NCI-H187 treated with DMSO at 0.1 percent for 48 hours (cell line): ENCODE measurements at places on chromosomes 3 and 15.

GRCh38 chr15:64645995-64646394 lies 129.4 kb downstream of the RBPMS2 start:
- DNase-seq = no peak

DNA sequence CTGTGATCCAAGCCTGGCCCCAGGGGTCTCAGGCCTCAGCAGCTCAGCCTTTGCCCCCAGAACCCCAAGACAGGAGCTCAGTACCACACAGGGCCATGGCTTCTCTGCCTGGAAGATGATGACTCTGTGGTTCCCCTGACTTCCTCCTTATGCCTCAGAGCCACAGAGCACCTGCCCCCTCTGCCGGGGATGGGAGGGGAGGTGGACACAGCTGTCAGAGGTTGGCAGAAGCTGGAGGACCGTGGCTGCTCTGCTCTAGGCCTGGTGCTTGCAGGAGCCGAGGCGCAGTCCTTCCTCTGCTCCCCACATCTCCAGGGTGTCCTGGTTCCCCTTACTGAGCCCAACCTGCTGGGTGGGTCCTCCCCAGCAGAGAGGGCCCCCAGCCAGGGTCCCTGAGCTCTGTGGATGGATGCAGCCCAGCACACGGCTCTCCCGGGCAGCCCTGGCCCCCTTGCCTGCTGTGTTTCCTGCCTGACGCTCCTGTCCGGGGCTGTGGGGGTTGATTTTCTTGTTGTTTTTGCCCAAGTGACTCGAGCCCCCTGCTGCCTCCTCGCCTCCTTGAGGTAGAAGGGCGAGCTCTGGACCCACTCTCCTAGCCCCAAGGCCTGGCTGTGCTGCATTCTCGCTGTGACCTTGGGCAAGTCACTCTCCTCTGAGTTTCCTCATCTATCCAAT lies 36.6 kb downstream of the PSTPIP1 start:
- DNase-seq = no peak

DNA sequence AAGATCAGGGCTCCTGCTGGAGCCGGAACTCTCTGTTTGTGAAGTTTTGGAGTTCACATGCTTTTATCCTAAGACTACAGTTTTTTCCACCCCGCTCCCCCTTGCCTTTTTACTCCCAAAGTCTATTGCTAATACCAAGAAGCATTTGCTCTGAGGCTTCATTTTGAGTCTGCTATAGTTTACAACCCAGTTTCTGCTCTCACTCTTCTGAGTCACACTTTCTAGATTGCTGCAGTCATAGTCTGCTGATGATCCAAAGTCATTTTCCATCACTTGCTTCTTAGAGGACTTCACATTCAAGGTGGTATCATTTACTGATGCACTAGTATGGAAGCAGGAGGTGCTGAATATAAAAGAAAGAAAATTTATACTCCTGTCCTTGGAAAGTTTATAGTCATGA lies 937.4 kb downstream of the IGSF11 start:
- DNase-seq = no peak

DNA sequence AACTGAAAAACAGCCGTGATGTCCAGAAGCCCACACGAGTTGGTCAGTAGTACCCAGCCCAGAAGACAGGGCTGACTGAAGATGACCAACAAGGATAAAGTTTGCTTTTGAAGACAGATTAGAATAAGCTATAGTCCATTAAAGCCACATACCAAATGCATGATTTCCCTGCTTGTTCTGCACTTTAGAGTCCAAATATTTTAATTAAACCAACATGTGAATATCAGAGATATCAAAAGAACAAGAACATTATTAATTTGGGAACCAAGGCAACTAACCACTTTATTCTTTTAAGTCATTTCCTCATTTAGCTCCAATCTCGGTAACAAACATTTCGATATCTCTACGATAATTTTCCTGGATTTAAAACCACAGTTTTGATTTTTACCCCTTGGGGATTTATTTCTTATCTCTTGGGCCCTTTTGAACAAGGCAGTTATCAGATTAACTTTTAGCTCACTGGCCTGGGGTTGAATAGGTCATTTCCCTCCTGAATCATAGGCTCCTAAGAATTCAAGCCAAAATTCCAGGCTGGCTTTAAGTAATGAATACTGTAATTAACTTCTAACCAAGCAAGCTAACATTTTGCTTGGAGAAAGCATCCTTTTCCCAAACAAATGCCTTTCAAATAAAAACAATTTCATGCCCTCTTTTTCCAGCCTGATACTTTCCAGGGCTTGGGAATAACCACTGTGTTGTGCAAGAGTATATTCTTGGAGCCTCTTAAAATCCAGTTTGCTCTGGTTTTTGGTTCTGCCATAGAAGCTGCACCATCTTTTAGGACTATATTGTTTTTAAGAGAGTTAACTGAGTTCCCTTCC lies 102.9 kb upstream of the NR2E3 start:
- DNase-seq = no peak

DNA sequence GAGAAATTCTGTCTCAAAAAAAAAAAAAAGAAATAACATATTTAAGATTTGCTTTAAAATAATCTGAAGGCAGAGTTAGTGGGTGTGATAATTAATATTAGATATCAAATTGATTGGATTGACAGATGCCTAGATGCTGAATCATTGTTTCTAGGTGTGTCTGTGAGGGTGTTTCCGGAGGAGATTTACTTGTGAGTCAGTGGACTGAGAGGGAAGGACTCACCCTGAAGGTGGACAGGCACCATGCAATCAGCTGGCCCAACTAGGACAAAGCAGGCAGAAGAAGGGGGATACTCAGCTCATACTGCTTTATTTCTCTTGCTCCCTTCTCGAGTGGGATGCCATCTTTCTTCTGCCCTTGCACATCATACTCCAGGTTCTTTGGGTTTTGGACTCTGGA lies 16.7 kb upstream of the RPL24 start:
- DNase-seq = no peak

DNA sequence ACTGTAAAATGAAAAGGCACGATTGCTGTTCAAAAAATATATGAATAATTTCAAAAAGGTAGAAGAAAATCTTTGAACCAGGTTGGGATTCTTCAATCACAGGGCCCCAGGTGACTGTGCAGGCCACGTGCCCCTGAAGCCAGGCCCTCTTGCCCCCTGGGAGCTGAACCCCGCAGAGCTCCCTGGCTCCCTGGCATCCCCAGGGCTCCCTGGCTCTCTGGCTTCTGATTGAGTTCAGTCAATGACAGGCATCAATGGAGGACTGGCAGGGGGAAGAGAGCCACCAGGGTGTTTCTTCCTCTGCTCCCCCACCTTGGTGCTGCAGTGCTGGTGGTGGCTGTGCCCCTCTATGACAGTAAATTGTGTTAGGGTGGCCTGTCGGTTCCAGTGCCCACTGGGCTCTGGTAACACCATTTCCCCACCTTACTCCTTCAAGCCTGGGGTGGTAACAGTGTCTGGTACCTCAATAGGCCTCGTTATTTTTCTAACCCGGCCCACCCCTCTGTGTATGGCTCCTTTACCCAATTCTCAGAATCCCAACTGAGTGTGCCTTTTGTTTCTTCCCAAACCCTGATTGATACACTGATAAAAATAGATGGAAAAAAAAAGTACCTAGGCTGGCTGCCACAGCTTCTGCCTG lies 62.6 kb downstream of the STARD5 start:
- no peak for DNase-seq

DNA sequence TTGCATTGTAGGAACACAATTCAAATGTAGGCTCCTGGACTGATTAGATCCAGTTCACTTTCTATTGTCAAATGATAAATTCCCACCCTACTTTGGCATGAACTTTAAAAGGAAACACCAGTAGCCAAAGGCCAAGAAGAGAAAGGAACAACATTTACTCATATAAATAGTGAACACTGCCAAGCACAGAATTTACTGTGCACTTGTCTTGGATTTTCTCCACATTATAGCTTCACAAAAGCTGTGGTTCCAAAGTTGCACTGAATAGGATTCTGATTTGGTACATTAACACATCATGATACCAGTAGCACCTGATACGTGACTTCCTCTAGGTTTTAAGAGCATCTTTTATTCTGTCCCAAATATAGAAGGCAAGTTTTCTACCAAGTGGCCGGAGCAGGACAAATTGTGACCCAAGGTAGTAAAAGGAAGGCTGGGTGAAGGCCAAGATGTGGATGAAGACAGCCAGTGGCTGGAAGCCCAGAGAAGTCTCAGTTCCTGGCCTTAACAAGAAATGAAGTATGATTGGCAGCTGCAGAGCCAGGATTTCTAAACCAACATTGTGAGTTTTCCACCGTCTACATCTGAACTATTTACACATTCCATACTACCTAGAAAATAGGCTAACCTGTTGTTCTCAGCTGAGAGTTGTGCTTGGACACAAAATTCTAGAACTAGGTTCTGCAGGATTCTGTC lies 206.7 kb downstream of the THRB start:
- no peak for DNase-seq

DNA sequence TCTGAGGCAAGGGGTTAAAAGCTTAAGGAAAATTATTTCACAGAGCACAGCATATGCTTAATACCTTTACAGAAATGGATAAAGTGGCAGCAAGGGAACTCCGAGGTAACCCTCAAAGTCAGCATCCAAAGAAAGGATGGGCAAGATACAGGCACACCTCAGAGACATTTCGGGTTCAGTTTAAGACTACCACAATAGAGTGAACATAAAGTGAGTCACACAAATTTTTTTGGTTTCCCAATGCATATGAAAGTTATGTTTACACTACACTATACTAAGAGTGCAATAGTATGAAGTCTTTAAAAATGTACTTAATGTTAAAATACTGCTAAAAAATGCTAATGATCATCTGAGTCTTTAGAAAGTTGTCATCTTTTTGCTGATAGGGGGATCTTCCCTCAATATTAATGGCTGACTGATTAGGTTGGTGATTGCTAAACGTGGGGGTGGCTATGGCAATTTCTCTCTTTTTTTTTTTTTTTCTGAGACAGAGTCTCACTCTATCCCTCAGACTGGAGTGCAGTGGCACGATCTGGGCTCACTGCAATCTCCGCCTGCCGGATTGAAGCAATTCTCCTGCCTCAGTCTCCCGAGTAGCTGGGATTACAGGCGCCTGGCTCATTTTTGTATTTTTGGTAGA lies 10.0 kb downstream of the UBR1 start:
- DNase-seq = no peak

GRCh38 chr3:114092151-114093015 lies 35.8 kb downstream of the QTRT2 start:
- no peak for DNase-seq

DNA sequence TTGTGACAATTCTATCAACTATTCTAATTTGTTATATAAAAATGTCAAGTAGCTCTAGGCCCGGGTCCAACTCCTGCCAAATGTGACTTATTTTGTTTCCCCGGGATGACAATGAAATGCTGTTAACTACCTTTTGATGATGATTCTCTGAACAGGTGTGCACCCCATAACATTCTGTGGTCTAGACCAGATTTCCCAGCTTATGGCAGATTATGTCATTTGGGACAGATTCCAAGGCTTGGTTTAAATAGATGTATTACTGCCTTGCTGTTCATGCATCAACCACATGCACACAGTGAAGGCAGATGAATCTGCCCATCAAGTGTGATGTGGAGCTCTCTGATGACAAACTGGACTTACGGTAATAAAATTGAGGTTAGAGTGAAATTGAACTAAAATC lies 150.5 kb downstream of the MECOM start:
- no peak for DNase-seq

DNA sequence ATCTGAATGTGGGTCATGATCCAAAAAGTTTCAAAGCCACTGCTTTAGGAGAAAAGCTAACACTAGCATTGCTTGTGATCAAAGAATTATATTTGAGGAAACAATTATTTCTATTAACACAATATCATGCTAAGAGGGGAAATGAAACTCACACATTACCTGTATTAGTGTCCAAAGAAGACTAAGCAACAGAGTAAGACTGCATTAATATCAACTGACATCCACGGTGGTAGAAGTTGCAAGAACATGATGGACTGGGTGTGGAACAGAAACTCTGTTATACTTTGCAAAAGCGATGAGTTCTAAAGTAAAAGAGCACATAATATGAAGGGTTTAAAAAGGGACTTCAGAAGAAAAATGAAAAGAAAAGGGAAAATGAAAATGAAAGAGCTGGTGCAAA lies 648.3 kb upstream of the NECTIN3 start:
- DNase-seq = no peak

GRCh38 chr15:62552444-62552843 lies 387.4 kb upstream of the C2CD4B start:
- no peak for DNase-seq

- DNase-seq = no peak
Observed at GRCh38 chr15:100230784-100231183, 111.0 kb downstream of the ADAMTS17 start.

GRCh38 chr3:124064050-124064449 lies 72.1 kb upstream of the ROPN1 start:
- no peak for DNase-seq

DNA sequence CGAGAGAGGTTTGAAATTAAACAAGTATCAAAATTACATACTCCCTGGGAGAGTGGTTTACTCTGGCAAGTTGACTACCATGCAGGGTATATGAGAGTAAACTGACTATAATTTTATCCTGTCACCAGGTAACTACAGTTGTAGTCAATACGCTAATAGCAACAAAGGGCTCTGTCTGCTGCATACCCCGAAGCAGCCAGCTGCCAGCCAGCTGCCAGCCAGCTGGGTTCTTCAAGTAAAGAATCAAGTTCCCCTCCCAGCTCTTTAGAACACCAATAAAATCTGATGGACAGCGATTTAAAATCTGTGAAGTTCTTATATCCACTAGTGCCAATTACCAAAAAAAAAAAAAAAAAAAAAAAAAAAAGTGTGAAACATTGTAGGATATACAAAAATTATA lies 417.7 kb upstream of the CFAP20DC start:
- no peak for DNase-seq
